Erythroblast (primary cell): ENCODE measurements at places on chromosomes 2 and 18.

DNA sequence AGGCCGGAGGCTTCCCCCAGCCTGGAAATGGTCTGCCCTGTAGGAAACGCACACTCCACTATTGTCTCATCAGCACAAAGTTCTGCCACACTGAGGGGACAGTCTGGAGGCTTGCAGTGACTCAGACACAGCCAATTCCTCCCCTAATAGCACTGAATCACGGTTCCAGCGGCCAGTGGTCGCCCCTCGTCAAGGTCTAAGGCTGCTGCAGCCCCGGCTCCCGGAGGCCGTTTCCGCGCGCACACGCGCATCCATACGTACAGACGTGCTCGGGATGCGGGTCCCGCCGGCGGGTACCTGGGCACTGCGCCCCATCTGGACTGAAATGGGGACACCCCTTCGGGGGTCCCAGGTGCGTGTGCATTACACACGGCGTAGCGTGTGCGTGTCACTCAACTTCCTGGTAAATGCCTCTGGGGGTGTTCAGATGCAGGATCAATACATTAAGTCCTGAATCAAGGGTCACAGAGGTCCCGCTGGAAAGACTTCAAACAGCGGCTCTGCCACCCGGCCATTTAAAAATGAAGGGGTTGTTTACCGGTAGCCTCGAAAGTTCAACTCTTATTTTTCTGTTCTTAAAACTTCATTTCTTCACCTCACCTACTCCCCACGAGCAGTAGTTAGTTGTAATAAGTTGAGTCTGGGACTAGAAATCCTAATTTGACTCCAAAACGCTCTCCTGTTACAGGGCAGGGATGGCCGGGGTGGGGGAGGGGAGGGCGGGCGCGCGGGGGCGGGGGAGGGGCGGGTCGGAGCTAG, 572 bp upstream of the ZNF516 start:
- peak; percentile 65 for DNase-seq

DNA sequence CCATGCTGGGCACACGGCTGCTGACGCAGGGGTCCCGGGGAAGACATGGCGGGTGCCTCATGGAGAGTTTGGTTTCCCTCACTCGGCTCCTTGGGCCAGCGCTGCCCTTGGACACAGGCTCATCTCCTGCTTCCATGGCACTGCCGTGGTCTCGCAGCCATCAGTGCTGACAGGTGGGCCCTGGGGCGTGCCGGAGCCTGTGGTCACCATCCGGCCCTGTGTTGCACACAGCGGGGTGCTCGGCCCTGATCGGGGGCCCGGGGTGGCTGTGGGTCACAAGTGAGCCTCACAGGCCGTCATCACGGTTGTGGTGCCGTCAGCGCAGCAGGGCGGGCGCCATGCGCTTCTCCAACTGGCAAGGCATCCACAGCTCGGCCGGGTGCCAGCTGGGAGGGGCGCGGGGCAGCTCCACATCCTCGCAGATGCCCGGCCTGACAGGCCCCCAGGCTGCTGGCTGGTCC, 582 bp downstream of the RTP5 start:
- DNase-seq: no peak

DNA sequence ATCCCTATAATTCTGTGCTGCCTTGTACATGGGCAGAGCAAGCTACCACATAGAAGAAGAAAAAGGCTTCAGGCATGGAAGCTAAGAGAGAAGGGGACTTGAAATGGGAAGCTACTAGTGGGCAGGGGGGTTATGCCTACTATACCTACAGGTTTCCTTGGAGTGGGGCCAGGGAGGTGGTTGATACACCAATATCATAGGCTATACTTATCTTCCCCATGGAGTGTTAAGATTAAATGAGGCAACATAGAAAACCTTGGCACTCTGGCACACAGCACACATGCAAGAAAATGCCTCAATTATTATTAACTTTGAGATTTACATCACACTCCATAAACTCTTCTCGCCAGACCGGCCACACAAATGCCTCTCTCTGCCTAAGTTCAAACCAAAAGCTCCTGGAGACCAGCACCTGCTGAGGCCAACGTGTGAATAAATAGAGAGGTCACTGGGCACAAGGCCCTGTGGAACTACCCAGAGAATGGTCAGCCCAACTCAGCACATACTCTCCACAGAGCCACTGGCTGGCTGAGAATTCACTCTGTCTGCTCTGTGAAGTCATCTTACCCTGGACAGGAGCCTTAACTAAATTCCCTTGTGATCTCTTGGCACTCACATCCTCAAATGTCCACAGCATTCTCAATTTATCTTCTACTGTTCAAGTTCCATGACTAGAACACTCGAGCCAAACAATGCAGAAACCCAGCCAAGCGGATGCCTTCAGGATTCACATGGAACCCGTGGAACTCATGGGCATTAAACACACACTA, 498.7 kb downstream of the BCL11A start:
- DNase-seq: no peak

GRCh38 chr18:2310886-2311285, 260.4 kb downstream of the METTL4 start:
- DNase-seq: no peak

DNA sequence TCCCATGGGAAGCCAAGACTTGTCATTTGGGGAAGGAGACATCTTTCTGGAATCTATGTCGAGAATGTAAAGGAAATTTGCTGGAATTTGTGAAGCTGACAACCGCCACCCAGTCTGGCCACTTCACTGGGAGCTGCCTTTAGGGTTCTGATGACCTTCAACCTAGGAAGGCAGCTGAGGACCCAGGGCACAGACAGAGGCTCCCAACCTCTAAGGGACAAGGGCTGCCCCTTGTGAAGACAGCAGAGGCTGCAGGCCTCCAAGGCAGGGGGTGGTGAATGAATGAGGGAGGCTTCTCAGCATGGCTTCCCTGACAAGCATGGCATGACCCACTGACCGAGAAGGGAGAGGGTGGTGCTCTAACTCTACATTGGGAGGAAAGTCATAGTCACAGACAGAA, 128.9 kb upstream of the ASB18 start:
- DNase-seq: no peak
